ENCODE measurements at places on chromosomes 7 and 10.

DNA sequence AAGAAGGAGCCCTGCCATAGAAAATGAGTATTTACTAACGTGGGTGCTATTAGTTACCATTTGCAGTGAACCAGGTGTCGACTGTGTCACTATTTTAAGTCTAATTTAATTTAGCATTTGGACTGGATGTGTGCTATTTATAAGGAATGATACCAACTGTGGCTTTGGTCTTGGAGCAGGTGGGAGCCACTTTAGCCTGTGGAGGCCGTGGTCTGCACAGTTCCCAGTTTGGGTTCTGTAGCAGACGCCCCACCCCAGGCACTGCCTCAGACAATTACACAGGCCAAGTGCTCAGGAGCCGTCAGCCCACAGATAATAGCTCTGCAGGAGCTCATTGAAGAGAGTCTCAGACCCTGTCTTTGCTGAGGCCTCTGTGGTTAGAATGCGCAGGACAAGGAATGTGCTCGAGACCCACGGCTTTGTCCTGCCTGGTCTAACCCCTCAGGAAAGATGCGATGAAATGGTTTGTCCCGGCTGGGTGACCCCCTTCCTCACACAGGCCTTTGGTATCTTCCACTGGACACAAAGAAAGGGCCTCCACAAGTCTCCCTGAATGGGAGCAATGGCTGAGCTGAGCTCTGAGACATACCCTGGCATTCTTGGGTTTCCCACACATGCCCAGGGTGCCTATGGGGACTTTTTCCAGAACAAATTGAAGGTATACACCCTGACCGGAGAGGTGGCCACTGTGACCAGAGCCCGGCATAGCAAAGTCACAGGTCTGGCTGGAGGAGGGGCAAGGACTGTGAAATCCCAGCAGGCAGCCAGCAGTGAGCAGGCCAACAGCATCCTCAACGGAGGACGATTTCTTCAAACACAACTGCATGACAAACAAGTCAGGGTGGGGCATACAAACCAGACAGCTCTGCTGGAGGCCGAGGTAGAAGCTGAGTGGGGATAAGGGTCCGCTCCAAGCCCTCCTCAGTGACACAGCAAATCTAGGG is 251.2 kb downstream of the ARHGAP12 start:
- no peak for DNase-seq

DNA sequence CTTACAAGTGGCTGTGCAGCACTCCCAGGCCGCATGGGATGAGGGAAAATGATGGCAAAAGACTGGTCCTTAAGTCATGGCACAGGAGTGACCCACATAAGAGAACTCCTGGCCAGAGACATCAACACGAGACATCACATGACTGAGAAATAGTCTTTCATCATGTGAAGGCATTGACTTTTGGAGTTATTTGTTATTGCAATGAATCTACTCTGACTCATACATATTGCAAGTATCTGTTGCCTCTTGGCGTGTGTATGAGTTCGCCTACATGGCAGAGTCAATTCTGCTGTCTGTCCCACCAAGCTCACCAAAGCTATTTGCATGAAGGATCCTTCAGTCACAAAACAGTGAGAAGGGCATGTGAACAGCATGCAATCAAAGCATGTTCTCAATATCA is 59.7 kb upstream of the HABP2 start:
- no peak for DNase-seq

DNA sequence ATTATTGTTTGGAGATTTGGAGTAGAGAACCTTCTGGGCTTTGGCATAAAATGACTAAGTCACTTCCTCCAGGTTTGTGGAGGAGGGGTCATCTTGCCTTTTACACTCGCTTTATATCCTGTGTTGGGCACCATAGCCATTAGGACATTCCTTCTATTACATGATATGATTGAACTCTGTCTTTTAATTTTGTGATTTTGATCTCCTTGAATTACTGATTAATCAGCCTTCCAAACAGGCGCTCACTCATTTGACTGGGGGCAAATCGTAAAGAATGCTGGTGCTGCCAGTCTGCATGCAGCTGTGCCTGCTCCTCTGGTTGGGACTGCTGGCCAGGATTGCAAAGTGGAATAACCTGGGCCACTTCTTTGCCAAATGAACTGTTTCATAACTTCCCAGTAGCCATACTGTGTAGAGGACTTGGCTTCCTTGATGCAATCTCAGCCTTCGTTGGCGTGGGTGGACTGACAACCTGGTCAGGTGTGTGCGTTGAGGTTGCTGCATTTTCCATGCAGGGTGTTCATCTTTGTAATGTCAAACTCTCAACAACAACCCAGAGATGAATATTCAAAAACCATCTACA is 65.9 kb upstream of the RAB11FIP2 start:
- no peak for DNase-seq

DNA sequence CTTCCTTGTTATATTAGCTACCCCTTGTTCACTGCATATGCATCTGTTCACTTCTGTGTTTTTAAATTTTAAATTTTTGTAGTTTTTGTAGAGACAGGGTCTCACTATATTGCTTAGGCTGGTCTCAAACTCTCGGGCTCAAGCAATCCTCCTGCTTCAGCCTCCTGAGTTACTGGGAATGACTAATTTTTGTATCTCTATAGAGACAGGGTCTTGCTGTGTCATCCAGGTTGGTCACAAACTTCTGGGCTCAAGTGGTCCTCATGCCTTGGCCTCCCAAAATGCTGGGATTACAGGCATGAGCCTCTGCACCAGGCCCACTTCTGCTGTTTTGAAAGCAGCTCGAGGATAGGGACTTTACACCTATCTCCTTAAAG is 64.6 kb downstream of the PRTFDC1 start:
- no peak for DNase-seq

- peak; percentile 77 for DNase-seq
These were observed 12.6 kb upstream of the SH2B2 start for GRCh38 chr7:102273749-102274712.

GRCh38 chr10:130555411-130555750 is 419.2 kb downstream of the GLRX3 start:
- no peak for DNase-seq

DNA sequence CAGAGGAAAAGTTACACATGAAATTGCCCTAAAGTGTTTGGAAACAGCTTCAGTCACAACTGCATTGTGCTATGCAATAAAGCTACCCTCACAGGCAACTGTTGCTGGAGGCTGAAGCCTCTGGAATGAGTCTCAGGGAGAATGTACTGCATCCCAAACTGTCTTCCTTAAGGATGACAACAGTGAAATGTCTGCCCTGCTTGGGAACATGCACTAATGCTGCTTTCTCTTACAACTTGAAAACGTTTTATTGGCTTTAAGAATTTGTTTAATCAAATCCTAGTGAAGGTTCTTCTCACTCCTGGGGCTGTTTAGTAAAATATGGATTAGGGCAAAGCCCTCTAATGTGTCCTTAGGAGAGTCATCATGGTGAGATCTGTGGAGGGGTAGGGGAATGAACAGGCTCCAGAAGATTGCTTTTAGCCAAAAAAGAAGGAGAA is 215.4 kb downstream of the TWIST1 start:
- DNase-seq = no peak

DNA sequence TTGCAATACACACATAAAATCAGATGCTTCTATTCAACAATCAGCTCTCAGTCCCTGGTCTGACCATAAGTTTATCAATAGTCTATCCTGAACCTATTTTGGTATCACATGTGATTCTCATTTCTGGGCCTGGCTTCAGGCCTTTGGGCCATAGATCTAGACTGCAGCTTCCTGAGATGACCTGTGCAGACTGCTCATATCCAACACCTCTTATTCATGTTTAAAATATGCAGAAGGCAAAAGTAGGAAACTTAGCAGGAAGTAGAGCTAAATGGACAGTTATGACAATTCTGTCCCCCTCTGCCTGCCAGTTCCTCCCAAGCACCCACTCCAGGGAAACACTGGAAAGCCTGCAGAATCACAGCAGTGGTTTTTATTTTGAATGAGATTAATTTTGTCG is 53.3 kb downstream of the C7orf25 start:
- DNase-seq = peak; percentile 61

DNA sequence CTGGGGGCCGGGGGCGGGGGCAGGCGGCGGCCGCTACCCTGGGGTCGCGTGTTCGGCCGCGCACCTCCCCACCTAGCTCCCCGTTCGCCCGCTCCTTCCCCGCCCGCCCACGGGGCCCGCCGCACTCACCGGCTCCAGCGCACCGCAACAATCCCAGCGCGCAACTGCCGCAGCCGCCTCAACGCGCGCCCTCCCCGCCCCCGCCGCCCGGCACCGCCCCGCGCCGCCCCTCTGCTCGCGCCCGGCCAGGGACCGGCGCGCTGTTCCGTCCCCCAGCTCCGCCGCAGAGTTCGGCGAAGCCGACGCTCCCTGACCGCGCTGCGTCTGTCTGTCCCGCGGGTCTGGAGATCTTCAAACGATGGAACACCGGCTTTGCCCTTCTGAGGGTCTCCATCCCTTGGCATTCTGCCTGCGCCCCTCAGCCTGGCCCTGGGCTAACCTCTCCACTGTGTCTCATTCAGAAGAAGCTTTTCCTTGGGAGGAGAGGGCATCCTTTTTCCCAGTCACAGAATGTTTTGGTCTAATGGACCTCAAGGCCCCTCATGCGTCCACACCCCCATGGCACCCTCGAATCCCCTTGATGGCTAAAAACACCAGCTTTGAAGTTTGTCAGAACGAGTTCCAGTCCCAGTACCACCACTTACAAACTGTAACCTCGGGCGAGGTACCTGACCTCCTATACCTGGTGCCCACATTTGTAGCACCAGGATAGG is at the start of gene NT5C2:
Gene NT5C2, minus strand, starts transcription at position 166 of the 713 bp plus-strand sequence. CDS start 18,314 bp downstream, outside the sequence.
- peak; percentile 48 for DNase-seq

DNA sequence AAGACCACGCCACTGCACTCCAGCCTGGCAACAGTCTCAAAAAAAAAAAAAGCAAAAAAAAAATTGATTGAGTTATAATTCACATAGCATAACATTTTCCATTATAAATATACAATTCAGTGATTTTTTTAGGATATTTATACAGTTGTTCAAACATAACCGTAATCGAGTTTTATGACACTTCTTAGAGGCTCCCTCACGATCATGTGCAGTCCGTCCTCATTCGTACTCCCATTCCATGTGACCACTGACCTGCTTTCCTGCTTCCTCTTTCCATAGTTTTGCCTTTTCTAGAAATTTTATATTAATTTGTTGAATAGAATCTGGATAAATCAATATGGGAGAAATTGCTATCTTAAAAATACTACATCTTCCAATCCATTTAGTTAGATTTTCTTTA is 45.7 kb downstream of the VTI1A start:
- DNase-seq = no peak

DNA sequence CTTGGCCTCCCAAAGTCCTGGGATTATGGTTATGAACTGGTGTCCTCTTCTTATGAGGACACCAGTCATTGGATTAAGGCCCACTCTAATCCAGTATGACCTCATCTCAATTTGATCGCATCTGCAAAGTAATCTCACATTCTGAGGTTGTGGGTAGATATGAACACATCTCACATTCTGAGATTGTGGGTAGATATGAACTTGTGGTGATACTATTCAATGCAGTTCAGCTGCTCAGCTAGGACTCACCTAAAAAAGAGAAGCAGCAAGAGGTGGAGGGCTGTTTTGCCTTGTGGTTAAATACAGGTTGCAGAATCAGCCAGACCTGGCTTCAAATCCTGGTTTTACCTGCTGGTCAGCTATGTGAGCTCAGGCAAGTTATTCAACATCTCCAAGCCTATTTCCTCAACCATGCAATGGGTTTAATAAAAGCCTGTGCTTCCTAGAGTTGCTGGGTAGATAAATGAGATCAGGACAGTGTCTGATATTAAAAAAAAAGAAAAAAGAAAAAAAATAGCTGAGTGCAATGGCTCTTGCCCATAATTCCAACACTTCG is 8.5 kb upstream of the BAG3 start:
- DNase-seq = no peak

DNA sequence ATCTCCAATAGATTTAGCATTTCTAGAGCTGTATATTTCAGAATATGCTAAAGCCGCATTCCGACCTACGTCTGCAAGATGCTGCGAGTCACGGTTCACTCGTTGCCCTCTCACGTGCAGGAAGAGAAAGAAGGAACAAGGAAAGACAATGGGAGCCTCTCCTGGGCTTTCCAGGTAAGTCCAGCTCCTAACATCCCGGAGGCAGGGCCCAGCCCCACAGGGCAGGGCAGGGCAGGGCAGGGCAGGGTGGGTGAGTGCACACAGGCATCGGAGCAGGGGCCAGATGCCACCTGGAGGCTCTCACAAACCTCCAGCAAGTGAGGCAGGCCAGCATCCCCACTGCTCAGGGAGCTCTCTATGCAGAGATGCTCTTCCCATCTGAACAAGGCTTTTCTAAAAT is 50.8 kb downstream of the VOPP1 start:
- no peak for DNase-seq
